Upper lobe of right lung (tissue), 1 donor: ENCODE measurements at places on chromosomes 2 and 18. TPM values are rescaled to one million over a fixed set of nuclear protein-coding genes. Genes with fewer than 3 reads are reported as not detected.

- H3K36me3 ChIP-seq = no peaks in the 10 kb centered on the region
- no peak overlapping the region for H3K4me3 ChIP-seq
- peaks cover 90% of the 10 kb centered on the region for H3K27me3 ChIP-seq
These were observed 133.4 kb downstream of the INSIG2 start for GRCh38 chr2:118221536-118222272.

Gene HOXD4
- 0.84 TPM for total RNA-seq

DNA sequence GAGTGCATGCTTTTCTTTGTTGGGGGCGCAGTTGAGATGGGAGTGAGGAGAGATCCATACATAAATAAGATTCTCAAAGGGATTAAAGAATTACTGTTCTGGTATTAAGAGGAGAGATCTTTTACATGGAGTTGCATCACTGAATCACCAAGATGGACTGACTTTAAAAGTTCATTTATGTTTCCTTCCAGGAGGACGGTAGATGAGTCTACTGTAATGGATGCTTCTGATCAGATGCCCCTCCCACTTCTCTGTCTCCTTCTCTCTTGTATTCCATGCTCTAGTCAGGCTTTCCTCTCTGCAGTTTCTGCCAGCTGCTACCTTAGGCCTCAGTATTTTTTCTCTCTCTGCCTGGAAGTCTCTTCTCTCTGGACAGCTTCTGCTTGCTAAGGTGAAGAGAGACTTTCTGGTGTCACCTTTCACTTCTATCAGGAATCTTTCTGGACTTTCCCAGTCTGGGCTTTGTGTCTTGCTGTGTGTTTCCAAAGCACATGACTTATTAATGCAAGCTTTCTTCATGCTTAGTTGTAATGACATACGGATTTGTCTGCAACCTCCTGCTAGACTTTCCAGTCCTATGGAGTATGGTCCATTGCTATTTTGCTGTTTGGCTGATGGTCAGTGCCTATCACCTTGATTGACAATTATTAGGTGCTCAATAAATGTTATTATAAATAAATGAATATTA, 23.6 kb downstream of the FAM171B start:
- H3K4me3 ChIP-seq = no peak overlapping the region
- H3K36me3 ChIP-seq = no peaks in the 10 kb centered on the region
- no peaks in the 10 kb centered on the region for H3K4me1 ChIP-seq
- no peak overlapping the region for H3K27ac ChIP-seq

Gene COL4A4
- 36.1 TPM for total RNA-seq

DNA sequence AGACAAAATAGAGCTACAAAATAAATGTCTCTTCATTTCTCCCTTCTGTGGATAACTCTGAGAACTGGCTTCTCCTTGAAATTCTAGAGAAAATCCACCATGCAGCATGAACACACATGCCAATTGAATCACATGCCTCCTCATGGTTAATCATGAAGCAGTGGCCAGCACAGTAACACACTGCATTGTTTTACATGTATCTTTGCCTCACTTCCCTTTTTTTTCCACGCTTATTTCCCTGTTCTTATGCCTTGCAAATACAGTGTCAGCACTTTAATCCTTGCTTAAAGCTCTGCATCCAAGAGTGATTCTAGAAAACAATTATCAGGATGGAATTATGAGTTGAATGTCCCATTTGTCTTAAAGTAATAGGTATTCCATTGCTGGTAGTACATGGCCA, 50.3 kb upstream of the ZBTB7C start:
- no peak overlapping the region for H3K4me3 ChIP-seq
- no peak for DNase-seq
- peaks cover 3% of the 10 kb centered on the region for H3K4me1 ChIP-seq
- H3K27me3 ChIP-seq = no peaks in the 10 kb centered on the region
- no peak overlapping the region for H3K27ac ChIP-seq

Gene CRYGD
- not detected for total RNA-seq

- no peaks in the 10 kb centered on the region for H3K27me3 ChIP-seq
- DNase-seq = no peak
- H3K36me3 ChIP-seq = no peaks in the 10 kb centered on the region
- no peaks in the 10 kb centered on the region for H3K4me1 ChIP-seq
- H3K4me3 ChIP-seq = no peak overlapping the region
These were observed 1494.7 kb upstream of the NXPH2 start for GRCh38 chr2:140274891-140275290.

GRCh38 chr2:236473691-236474090, 95.9 kb upstream of the ACKR3 start:
- H3K27me3 ChIP-seq = no peaks in the 10 kb centered on the region
- no peak overlapping the region for H3K4me3 ChIP-seq
- no peak overlapping the region for H3K27ac ChIP-seq
- H3K4me1 ChIP-seq = no peaks in the 10 kb centered on the region

Gene GPR39
- 13.4 TPM for total RNA-seq

Gene TNS1
- total RNA-seq = 669 TPM

DNA sequence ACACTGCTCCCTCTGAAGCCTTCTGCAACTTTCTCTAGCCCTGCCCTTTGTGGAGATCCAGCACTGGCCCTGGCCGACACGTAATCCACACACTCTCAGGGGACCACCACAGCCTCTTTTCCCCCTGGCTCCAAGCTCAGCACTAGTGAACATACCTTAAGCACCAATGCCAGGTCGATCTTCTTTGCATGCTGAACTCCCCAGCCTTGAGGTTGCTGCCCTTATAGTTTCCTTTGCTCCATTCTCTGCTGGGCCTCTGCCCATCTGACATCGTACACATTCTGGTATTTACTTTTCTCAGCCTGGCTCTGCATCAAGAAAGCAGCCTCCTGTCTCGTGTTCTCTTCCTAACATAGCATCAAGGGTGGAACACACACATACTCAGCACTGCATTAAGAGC, 361.5 kb downstream of the LPIN1 start:
- H3K4me3 ChIP-seq = no peak overlapping the region
- DNase-seq = no peak
- H3K4me1 ChIP-seq = peaks cover 6% of the 10 kb centered on the region
- H3K27ac ChIP-seq = no peak overlapping the region
- no peaks in the 10 kb centered on the region for H3K27me3 ChIP-seq

DNA sequence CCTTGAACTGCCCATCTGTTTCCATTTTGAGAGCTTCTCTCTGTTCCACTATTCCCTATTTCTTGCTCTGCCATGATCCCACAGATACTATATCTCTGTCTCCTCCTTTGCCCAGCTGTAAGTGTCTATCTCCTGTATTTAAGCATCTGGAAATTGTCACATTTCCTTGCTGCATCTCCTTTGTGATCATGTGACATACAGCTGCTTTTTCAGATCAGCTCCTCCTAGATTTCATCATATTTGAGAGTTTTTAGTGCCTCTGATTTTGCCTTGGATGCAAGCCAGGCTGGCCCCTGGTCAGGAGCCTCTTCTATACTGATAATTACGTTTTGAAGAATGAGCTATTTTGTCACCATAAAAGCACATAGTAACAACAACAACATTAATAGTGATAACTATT, 131.7 kb upstream of the TNP1 start:
- H3K27me3 ChIP-seq = no peaks in the 10 kb centered on the region
- DNase-seq = no peak
- H3K4me3 ChIP-seq = no peak overlapping the region

Gene PIEZO2
- 20.4 TPM for total RNA-seq

Gene ALS2
- 26.2 TPM for total RNA-seq

DNA sequence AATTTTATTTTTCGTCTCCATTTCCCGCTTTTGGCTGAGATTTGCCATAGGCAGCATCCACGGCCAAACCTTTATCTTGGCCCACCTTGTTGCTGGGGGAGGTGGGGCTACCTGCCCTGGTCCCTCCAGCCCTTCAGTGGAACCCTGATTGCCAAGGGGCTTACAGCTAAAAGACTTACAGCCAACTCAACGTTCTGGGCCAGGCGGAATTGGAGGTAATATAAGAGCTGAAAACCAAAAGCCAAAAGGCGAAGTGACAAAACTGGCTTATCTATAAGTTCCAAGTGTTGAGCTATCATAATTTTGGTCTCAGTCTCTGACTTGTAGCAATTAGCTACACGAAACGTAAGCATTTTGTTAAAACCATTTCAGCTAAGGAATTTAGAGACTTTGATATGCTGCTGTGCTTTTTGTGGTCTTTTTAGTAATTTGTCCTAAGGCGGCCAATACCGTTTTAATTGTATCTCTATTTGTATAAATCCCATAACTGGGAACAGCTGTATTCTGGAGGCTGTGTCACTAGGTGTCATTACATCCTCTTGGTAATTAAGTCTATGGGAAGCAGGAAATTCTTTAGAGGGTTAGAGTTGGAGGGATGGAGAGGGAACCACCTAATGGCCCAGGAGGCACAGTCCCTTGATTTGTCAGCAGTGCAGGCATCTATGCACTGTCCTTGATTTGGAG, 24.0 kb downstream of the PDCD1 start:
- no peak for DNase-seq
- no peaks in the 10 kb centered on the region for H3K4me1 ChIP-seq
- H3K27ac ChIP-seq = no peak overlapping the region
- H3K36me3 ChIP-seq = no peaks in the 10 kb centered on the region
- peaks cover 7% of the 10 kb centered on the region for H3K27me3 ChIP-seq
- H3K4me3 ChIP-seq = no peak overlapping the region

Gene NEU2
- total RNA-seq = not detected

DNA sequence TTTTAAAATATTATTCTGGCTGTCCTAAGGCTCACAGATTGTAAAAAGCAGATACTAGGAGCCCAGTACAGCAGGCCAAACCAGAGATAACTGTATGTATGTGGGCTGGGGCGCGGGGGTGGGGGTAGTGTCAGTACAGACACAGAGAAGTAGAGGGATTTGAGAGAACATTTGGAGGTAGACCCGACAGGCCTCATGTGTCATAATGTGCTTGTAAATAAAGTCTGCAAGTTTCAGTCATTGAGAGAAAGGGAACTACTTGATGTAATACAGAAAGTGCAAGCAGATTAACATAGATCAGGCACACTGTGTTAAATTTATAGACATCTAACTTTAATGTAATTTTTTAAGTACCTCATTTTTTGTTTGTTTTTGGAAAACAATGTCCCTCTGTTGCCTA, 7.4 kb upstream of the POLI start:
- no peaks in the 10 kb centered on the region for H3K27me3 ChIP-seq
- peak overlapping the region; percentile 1 for H3K27ac ChIP-seq
- H3K4me1 ChIP-seq = peaks cover 10% of the 10 kb centered on the region
- DNase-seq = peak; percentile 83
- H3K36me3 ChIP-seq = no peaks in the 10 kb centered on the region

Gene POTEI
- total RNA-seq = not detected

Gene EPB41L5
- total RNA-seq = 85.5 TPM

DNA sequence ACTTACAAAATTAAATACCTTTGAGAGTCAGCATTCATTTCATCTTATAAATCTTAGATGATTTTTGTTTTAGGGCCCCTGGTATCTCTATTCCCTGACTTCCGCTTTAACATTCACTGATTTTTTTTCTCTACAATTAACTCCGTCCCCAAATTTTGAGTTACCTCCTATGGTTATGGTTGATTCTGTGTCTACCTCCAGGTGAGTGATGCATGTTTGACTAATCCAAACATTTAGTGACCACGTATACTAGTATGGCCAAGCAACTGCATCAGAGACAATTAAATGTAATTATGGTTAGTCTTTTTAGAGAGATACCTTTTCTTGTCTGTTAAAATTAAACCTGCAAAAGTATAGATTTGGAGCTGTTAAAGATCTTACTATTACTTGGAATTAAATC, 120.3 kb downstream of the CCDC102B start:
- no peak for DNase-seq
- H3K4me1 ChIP-seq = no peaks in the 10 kb centered on the region
- no peak overlapping the region for H3K4me3 ChIP-seq
- H3K27ac ChIP-seq = no peak overlapping the region

Gene CDH2
- total RNA-seq = 1.8 TPM

- no peak overlapping the region for H3K27ac ChIP-seq
- H3K4me1 ChIP-seq = peaks cover 12% of the 10 kb centered on the region
- peaks cover 60% of the 10 kb centered on the region for H3K27me3 ChIP-seq
- no peak for DNase-seq
- H3K36me3 ChIP-seq = no peaks in the 10 kb centered on the region
These were observed 21.8 kb downstream of the WNT10A start for GRCh38 chr2:218902427-218902826.
